Mesenteric fat pad (tissue), 1 donor: ENCODE measurements at places on chromosomes 3 and 15. TPM values are rescaled to one million over a fixed set of nuclear protein-coding genes. Genes with fewer than 3 reads are reported as not detected.

The FRMD5 gene
- total RNA-seq: 0.13 TPM

The ZNF385D gene
- total RNA-seq: 18.5 TPM

The CYP8B1 gene
- total RNA-seq: not detected

The NPTN gene
- 70.1 TPM for total RNA-seq

The RNU5B-1 gene
- total RNA-seq: 29.8 TPM

The SLC30A4 gene
- total RNA-seq: 8.5 TPM

The CAND2 gene
- total RNA-seq: 1.7 TPM
